Chondrocyte (in vitro differentiated cells): ENCODE measurements at places on chromosomes 16 and 17. TPM values are rescaled to one million over a fixed set of nuclear protein-coding genes. Genes with fewer than 3 reads are reported as not detected.

DNA sequence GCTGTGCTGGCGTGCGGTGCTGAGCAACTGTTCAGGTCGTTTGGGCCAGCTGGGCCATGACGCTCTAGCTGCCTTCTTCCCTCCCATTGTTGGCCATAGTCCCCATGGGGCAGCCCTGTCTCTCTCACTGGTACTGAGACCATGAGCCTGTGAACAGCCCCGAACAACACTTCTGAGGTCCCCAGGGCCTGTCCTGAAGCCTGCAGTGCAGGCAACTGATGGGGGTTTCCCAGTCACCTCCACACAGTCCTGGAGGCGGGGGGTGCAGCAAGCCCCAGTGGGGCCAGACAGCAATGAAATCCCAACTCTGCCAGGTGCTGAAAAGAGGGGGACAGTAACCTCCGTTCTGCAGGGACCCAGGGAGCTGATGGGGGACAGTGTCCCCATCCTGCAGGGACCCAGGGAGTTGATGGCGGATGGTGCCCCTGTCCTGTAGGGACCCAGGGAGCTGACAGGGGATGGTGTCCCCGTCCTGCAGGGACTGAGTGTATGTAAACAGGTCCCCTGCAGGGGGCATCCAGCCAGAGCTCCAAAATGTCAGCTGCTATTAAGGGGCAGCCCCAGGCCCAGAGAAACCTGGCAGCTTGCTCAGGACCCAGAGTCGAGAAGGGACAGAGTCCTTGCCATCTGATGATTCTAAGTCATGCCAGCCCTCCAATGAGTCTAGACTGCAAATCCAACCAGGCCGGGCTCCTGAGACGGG lies 30.4 kb downstream of the ENGASE start:
- no peaks in the 10 kb centered on the region for H3K4me1 ChIP-seq
- peaks cover 35% of the 10 kb centered on the region for H3K27me3 ChIP-seq
- no peak for DNase-seq
- no peak overlapping the region for H3K27ac ChIP-seq
- H3K4me3 ChIP-seq, result no peak overlapping the region
- no peaks in the 10 kb centered on the region for H3K36me3 ChIP-seq

- H3K36me3 ChIP-seq, result peaks cover 3% of the 10 kb centered on the region
- no peak overlapping the region for H3K4me3 ChIP-seq
- no peak for DNase-seq
Measured at GRCh38 chr17:74408262-74408661, 23.6 kb upstream of the GPRC5C start.

DNA sequence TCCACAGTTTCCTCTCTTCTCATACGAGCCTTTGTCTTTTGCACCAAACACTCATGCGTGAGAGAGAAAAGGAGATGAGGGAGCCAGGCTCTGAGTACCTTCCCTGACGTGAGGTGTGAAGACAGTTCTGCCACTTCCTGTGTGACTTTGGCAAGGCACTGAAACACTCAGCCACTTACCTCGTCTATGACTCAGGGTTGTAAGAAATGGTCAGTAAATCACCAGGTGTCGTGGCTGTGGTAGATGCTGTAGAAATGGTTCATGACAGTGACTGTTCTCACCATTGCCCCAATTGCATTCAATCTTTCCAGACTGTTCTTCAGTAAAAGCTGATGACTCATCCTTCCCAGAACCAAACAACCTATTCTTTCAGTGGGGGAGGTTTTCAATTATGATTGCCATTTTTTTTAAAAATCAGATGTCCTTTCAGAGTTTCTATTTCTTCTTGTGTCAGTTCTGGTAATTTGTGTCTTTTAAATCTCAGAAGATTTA lies 49.2 kb upstream of the CBFA2T3 start:
- no peak overlapping the region for H3K27ac ChIP-seq
- H3K4me3 ChIP-seq, result no peak overlapping the region
- no peaks in the 10 kb centered on the region for H3K4me1 ChIP-seq
- H3K36me3 ChIP-seq, result peaks cover 6% of the 10 kb centered on the region
- no peak for DNase-seq

DNA sequence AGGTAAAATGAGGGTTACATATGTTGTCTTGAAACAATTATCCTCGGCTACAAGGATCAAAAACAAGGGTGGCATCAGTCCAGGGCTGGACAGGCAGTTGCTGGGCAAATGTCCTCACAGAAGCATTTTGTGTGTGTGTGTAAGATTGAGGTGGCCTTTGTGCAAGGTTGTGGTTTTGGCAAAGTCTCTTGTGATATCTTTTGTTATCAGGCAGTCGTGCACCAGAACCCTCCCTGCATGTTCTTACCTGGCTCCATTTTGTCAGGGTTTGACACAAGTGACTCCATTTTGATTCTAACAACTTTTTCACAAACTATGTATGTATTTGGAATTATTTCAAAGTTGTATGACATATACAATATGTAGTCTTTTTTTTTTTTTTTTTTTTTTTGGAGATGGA lies 20.0 kb downstream of the CHAD start:
- no peak overlapping the region for H3K27ac ChIP-seq
- H3K4me3 ChIP-seq, result no peak overlapping the region
- peaks cover 3% of the 10 kb centered on the region for H3K4me1 ChIP-seq
- H3K27me3 ChIP-seq, result no peaks in the 10 kb centered on the region
- DNase-seq, result no peak

DNA sequence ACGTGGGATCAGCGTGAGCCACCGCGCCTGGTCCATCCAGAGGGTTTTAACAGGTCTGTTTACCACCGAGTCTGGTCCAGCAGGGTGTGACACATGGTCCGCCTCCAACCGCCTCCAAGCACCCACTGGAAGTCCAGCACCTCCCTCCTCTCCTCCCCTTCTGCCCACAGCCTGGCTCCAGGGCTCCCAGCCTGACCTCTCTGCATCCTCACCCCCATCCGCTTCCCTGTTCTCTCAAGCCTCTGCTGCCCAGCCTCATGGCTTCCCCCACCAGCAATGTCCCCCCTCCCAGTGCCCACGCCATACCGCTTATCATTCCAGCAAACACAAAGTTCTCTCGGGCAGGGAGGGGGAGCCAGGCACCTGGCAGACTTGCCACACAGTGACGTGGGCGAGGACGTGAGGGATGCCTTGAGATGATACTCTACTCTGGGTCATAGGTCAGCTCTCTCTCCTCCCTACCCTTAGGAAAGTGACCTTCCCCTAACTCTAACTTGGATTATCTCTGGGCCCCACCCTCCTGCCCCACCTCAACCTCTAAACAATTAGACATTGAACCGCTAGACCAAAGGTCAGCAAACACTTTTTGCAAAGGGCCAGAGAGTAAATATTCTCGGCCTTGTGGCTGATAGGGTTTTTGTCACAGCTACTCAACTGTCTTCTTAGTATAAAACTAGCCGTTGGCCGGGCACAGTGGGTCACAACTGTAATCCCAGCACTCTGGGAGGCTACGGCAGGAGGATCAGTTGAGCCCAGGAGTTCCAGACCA lies 23.1 kb downstream of the CDC42EP4 start:
- no peak for DNase-seq
- H3K27me3 ChIP-seq, result no peaks in the 10 kb centered on the region
- H3K27ac ChIP-seq, result no peak overlapping the region
- H3K4me3 ChIP-seq, result no peak overlapping the region
- H3K4me1 ChIP-seq, result peaks cover 52% of the 10 kb centered on the region

HID1 gene
- total RNA-seq, result 4.7 to 7.7 TPM (median 5.2 TPM) in 3 replicates

CALB2 gene
- 0.39 to 0.85 TPM in 2 of 3 replicates, not detected in the other for total RNA-seq

GRCh38 chr17:78753316-78754250 lies 28.5 kb downstream of the CYTH1 start:
- H3K27ac ChIP-seq, result no peak overlapping the region
- no peaks in the 10 kb centered on the region for H3K36me3 ChIP-seq
- no peak for DNase-seq
- peaks cover 36% of the 10 kb centered on the region for H3K4me1 ChIP-seq
- H3K4me3 ChIP-seq, result no peak overlapping the region
- no peaks in the 10 kb centered on the region for H3K27me3 ChIP-seq

DNA sequence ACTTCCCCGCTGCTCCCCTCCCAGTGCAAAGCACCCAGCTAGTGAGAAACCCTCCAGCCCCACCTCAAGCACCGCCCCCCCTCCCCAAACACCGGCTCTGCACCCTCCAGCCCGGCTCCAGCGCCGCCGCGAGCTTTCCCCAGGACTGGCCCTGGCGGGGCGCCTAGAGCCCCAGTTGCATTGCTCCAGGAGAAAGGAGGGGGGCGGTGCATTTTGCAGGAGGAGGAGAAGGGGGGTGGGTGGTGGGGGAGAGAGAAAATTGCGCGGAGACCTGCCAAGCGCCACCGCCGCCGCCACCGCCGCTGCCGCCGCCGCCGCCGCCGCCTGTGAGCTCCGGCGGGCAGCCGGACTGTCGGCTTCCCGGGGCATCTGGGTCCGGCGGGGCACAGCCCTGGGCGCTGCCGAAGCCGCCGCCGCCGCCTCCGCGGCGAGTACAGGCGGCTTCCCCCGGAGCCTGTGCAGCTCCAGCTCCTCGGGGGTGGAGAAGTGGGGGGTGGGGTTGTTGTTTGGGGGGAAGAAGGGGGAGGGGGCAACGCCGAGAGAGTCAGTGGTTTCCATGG lies 333 bp upstream of the NOG start:
- H3K36me3 ChIP-seq, result no peaks in the 10 kb centered on the region
- H3K4me3 ChIP-seq, result peak overlapping the region; percentile 72
- no peak for DNase-seq
- peaks cover 35% of the 10 kb centered on the region for H3K4me1 ChIP-seq
- peaks cover 44% of the 10 kb centered on the region for H3K27me3 ChIP-seq

DNA sequence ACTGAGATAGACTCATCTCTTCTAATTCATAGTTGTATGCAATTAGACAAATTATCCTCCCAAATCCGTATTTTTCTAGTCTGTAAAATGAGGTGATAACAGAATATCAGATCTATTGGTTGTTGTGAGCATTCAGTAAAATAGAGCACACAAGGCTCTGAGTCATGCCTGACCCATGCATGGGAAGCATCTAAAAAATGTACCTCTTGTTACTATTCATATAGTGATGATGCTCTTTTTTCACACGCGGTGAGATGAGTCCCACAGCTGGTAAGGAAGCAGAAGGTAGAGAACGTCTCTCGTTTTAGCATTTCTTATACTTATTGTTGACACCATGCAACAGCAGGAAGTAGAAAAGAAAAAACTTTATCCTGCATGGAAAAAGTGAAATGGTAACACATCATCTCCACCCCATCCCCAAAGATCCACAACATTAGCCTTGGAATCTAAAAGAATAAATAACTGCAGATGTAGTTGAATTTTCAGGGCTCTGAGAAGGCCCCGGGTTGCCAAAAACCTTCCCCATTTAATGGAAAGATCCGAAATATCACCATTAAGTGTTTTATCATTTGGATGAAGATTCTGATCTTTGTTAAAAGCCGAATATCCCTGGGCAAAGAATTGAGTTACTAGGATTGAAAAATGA lies 215.6 kb downstream of the TMEM114 start:
- no peak overlapping the region for H3K27ac ChIP-seq
- H3K4me1 ChIP-seq, result no peaks in the 10 kb centered on the region
- H3K36me3 ChIP-seq, result no peaks in the 10 kb centered on the region
- no peak overlapping the region for H3K4me3 ChIP-seq
- no peak for DNase-seq

- no peak overlapping the region for H3K4me3 ChIP-seq
- H3K27ac ChIP-seq, result peak overlapping the region; percentile 1
- H3K36me3 ChIP-seq, result peaks cover 38% of the 10 kb centered on the region
- H3K4me1 ChIP-seq, result no peaks in the 10 kb centered on the region
Measured at GRCh38 chr17:5429191-5429887, 9.4 kb downstream of the RPAIN start.

DNA sequence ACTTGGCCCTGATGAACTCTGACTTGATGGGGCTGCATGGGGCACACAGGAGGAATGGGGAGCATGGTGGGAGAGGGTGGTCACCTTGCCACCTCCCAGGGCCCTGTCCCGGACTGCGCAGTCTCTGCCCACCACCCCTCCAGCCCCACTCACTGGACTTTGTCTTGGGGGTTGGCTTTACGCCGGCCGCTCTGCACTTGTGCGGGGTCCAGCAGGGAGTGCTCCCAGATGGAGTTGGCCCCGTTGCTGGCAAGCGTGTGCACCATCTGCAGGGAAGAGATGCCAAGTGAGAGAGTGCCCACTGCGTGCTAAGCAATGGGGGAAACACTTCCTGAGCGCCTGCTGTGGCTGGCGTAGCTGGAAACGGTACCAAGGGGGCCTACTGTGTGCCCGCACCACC lies 6.7 kb downstream of the GIT1 start:
- peaks cover 13% of the 10 kb centered on the region for H3K36me3 ChIP-seq
- H3K27ac ChIP-seq, result no peak overlapping the region
- DNase-seq, result no peak
- H3K4me3 ChIP-seq, result no peak overlapping the region
- no peaks in the 10 kb centered on the region for H3K27me3 ChIP-seq
- peaks cover 37% of the 10 kb centered on the region for H3K4me1 ChIP-seq

DNA sequence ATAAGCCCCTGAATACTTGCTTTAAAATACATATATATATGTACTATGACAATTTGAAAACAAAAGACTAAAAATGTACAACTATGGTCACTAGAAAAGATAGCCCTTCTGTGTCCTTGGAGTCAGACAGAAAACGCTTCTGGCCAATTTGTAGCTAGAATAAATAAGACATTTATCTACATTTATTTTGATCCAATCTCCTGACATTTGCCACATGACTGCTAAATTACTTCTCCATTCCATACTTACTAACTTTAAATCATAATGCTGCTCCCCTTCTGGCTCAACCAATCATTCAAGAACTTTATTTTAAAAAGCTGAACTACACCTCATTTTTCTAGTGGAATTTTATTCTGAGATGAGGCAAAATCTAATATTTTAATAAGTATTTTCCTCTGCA lies 65.8 kb downstream of the CYTH1 start:
- DNase-seq, result no peak
- peaks cover 73% of the 10 kb centered on the region for H3K4me1 ChIP-seq
- no peaks in the 10 kb centered on the region for H3K27me3 ChIP-seq
- H3K4me3 ChIP-seq, result peak overlapping the region; percentile 71

- H3K27me3 ChIP-seq, result no peaks in the 10 kb centered on the region
- DNase-seq, result no peak
- H3K4me1 ChIP-seq, result peaks cover 18% of the 10 kb centered on the region
- no peak overlapping the region for H3K4me3 ChIP-seq
Measured at GRCh38 chr17:31092475-31093064, 2.2 kb upstream of the NF1 start.

NQO1 gene
- 64.3 to 345 TPM (median 68.8 TPM) in 3 replicates for total RNA-seq

ACSM5 gene
- 0.99 to 2.1 TPM (median 1.7 TPM) in 3 replicates for total RNA-seq

- no peaks in the 10 kb centered on the region for H3K36me3 ChIP-seq
- no peak overlapping the region for H3K4me3 ChIP-seq
- no peaks in the 10 kb centered on the region for H3K4me1 ChIP-seq
Measured at GRCh38 chr16:54326266-54326662, 39.7 kb upstream of the IRX3 start.

ICAM2 gene
- total RNA-seq, result not detected in 3 replicates

AATK gene
- total RNA-seq, result 0.48 to 0.67 TPM (median 0.51 TPM) in 3 replicates

OR1F1 gene
- total RNA-seq, result 0.37 to 0.38 TPM in 2 of 3 replicates, not detected in the other

GRCh38 chr17:72439893-72440502 lies 319.2 kb downstream of the SOX9 start:
- no peak for DNase-seq
- no peak overlapping the region for H3K27ac ChIP-seq
- no peaks in the 10 kb centered on the region for H3K27me3 ChIP-seq
- H3K4me3 ChIP-seq, result no peak overlapping the region

- H3K27me3 ChIP-seq, result no peaks in the 10 kb centered on the region
- no peak overlapping the region for H3K27ac ChIP-seq
- no peaks in the 10 kb centered on the region for H3K36me3 ChIP-seq
Measured at GRCh38 chr16:54878301-54878700, 52.4 kb upstream of the IRX5 start.

PRSS36 gene
- 0.35 to 0.39 TPM in 2 of 3 replicates, not detected in the other for total RNA-seq

MVP gene
- 101 to 132 TPM (median 106 TPM) in 3 replicates for total RNA-seq

- peaks cover 20% of the 10 kb centered on the region for H3K4me1 ChIP-seq
- no peaks in the 10 kb centered on the region for H3K36me3 ChIP-seq
- H3K4me3 ChIP-seq, result no peak overlapping the region
Measured at GRCh38 chr17:15942207-15942833, 2.6 kb upstream of the ADORA2B start.

LAT gene
- 10.2 to 13.6 TPM (median 11.7 TPM) in 3 replicates for total RNA-seq

GAST gene
- total RNA-seq, result not detected in 3 replicates
